ENCODE measurements at places on chromosomes 7 and 10.

- no peak for DNase-seq
These were observed 6.7 kb downstream of the PNLIPRP2 start for GRCh38 chr10:116627386-116627933.

DNA sequence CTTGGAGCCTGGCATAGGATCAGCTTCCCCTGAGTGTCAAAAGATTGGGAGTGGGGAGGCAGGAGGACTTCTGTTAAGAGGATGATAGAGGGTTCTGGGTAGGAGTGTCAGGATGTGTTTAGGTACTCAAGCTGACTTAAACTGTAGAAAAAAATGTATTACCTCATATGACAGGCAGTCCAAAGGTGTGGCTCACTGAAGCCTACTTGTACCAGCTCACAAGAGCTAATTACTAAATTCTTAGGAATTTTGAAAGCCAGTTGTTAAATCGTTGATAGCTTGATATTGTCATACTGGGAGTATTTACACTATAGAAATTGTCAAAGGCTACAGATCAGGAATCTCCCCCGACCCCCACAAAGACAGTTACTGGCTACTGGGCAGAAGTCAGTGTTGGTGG is 32.1 kb downstream of the FAS start:
- no peak for DNase-seq

DNA sequence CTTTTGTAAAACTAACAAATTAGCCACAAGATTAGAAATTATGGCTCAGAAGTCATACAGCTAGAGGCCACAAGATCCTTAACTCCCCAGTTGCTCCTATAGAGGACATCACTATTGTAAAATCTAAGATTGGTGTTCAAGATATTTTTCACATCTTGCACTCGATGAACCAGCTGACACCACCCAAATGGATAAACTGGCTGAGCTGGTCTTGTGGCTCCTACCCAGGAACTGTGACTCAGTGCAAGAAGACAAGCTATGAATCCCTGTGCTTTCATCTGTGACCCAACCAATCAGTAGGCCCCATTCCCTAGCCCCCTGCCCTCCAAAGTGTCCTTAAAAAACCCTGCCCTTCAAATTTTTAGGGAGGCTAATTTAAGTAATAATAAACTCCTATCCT is 27.9 kb upstream of the R3HCC1L start:
- DNase-seq = no peak

DNA sequence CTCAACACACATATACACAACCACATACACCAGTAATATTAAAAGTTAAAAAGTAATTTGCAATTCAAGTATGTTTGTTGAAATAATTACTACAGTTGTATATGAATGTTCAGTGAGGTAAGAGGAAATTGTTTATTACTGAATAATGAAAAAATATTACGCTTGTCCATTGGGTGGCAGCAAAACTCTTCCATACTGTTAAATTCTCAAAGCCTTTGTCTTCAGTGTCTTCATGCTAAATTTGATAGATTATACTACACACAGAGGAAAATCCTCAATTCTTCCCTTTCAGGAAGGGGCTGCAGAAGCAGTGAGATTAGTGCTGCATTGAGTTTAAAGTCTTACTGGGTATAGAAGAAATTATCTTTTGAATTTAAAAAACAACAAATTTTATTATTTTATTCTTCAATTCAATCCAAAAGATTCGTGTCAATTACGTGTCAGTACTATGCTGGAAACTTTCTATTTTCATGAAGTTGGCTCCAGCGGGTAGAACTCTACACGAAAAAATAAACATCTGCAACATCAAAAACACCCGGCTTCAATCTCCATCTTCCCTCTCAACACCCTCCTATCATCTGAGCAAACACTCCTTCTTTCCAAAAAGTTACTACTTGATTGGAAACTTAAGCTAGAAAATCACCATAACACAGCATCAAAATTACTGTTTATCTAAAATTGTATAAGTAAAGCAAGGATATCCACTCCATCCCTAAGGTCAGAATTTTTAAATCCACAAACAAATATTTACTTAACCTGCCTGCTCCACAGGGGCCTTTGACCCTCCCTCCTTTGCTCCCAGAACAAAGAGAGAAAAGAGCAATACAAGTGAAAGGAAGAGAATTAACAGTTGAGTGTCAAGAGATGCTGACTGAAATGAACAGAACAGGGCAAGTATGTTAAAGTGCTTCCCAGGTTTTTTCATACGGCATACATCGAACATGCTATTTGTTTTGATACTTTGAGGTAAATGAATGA is 37.0 kb upstream of the TES start:
- no peak for DNase-seq

DNA sequence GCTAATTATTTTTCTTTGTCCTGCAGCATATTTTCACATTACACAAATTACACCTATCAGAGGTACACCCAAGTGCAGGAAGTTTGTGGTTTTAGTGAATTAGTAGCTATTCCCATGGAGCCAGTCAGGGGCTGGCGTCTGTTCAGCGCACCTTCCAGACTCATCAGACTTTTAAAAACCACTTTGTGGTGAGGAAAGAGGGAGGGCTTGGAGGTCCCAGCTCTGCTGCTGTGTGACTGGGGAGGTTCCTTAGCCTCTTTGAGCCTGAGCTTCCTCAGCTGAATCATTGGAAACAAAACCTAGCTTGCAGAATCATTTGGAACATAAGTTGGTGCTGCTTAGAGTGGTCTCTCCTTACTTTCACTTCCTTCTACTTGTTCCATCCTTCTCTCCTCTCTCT is 175.4 kb downstream of the SORCS3 start:
- no peak for DNase-seq

DNA sequence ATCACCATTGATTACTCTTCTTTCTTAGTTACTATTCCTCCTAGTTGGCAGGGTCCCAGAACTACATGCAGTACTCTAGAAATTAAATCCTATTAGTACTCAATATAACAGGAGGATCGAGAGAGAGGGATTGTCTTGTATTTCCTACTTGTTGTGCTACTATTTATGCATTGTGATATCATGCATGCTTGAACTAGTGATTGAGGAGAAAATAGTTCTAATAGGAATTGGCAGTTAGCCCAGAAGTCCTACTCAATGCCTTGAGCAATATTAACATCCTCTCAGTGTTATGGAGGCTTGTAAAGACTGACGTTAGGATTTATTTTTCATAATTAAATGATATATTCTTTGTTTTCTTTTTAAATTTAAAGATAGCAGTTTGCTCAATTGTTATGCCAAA is 67.4 kb downstream of the FOXP2 start:
- DNase-seq = no peak

- DNase-seq = no peak
These were observed 4.2 kb upstream of the NANOS1 start for GRCh38 chr10:119025336-119025735.

GRCh38 chr10:78838141-78838657 is 230.6 kb upstream of the ZMIZ1 start:
- no peak for DNase-seq

DNA sequence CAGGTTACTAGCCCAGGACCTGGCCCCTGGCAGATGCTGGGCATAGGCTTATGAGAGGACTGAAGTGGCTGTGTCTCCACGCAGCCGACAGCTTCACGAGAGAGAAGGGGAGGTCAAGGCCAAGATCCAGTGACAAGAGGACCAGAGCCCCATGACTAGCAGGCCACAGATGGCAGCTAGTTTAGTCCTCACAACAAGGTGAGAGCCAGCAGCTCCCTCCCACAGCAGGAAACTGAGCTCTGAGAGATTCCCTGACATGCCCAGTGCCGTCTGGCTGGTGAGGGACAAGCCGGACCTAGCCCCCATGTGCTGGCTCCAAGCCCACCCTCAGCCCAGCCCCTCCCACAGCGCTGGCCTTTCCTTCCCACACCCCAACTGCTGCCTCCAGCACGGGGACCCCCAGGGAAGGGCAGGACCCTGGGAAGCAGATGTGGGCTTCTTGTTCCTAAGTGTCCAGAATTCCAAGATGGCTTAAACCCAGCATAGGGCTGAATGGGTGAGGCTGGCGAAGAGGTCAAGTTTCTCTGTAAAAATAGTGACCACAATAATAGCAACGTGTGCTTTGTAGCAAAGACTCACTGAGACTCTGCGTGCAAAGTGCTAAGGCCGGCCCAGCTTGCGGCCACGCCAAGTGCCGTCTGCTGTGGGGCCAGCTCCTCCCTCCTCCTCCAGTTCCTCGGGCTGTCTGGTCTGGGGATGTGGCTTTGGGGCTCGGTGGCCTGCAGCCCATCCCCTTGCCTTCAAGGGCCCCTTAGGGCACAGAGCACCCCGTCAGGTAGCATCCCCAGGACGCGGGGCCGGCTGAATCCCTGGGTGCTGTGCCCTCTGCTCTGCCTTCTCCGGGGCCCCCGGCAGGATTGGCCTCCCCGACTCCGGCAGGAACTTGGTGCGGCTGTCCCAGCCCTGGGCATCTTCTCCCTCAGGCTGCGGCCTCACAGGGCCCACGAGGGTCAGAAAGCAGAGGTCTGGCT is 7.8 kb upstream of the FAM20C start:
- no peak for DNase-seq

- no peak for DNase-seq
These were observed 116.7 kb downstream of the FOXP2 start for GRCh38 chr7:114531326-114531725.

GRCh38 chr7:25149836-25150235 is 24.8 kb upstream of the CYCS start:
- DNase-seq = no peak

DNA sequence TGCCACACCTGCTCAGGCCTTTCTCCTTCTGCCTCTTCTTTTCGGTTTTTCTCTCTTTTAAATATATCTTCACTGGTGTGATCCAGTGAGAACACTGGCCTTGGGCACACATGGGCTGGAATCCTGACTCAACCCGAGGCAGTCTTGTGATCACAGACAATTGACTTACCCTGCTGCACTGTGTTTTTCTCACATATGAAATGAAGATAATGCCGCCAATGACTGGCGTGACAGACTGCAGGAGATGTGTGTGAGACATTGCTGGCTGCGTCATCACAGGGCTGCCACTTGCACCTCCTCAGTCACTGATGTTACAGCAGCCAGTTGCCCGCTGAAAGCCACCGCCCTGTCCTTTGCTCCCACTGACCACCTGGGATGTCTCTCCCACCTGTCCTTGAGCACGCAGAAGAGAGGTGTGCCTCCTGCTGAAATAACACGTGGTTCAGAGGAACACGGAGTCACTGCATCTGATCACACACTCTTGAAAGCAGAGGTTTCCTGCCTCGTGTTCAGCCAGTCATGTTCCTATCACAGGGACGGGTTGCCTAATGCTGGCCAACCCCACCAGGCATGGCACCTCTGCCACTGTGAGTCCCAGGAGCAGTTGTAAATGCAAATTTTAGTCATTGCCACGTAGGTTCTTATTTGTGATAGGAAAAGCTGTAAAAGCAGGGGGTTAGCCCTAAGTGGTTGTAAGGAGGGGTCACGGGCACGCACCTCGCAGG is 124.6 kb upstream of the LANCL2 start:
- DNase-seq = no peak

GRCh38 chr10:1011696-1012095 is 14.0 kb downstream of the IDI2 start:
- DNase-seq = no peak

DNA sequence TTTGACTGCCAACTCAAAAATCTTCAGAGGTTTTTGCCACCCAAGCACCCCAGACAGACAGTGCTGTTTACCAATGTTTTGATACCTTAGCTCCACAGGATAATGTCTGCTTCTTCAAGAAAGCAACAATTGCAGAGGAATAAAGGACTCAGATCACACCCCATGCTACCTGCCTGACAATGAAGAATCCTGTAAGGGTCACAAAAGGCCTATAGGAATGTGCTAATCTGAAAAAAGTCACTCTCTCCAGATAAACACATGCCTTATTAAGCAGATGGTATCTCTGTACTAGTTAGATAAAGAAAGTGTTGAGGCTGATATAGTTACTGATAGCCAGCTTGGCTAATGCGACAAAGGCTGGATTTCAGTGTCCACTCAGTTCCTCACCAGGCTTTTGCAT is 1076.7 kb upstream of the SORCS1 start:
- no peak for DNase-seq

DNA sequence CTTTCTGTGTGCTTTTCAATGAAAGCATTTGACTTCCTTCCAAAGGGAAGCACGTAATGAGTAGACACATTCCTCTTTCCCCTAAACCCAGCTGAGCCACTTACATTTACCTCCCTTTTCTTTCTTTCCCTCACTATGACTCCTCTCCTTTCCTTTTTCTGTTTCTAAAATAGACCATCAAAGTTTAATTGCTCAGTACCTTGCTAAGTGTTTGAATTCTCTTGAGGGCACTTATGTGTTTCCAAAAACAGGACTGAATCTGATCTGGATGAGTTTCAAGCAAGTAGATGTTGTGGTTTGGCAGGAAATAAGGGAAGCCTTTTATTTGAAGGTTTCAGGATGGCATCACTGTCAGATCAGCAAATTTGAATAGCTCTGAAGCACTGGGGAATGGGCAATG is 396.2 kb downstream of the REEP3 start:
- no peak for DNase-seq

DNA sequence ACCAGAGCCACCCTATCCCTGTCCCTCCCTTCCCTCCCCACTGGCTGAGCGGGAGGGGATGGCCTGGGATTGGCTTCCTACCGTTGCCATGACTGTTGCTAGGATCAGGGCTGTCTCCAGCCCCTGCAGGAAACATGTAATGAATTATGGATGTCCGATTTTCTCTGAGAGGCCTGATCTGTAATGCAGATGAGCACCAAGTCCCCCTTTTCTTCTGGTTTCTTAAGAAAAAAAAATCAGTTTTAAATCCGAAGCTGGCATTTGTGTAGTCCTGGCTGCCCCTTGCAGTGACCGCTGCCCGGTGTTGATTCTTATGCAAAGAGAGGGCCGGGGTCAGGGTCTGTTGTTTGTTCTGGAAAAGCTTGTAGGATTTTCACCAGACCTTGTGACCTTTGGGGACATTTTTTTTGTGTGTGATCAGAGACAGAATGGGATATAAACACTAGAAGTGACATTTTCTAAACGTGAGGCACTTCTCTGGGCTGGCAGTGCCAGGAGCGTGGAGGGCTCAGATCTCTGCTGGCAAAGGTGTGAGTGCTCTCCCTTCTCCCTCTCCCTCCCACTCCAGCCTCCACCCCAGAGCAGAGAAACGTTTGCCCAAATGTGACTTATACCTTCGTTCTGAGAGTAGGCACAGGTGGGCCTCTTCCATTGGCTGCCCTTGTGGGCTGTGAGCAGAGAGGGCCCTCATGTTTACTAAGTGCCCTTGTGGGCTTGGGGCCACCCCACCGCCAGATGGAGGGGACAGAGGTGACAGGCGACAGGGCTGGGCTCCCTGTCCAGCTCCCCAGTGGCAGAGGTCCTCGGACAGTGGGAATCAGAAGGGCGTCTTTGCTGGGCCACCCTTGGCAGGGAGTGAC is 127.5 kb downstream of the DNAJB6 start:
- no peak for DNase-seq

DNA sequence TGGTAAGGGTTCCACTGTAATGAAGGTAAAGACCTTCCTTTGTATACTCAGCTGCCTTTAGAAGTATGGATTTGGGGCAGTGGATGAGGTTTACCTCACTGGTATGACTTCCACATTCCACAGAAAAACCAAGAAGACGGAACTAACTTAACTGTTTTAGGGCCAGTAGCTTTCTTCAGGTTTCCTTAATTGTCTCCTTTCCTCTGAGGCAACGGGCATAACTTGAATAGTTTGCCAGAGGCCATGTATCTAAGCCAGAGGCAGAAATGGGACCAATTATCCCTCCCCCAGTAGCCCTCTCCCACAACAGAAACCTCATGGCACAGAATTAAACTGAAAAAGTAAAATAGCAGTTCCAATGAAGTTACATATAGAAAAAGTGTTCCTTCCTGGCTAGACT is 281.7 kb downstream of the PHTF2 start:
- no peak for DNase-seq

Data from AG04449 (cell line).